GM12865 (cell line): ENCODE measurements at places on chromosomes 5 and 9.

- no peak for DNase-seq
Measured at GRCh38 chr5:67879620-67880510, 335.7 kb upstream of the PIK3R1 start.

DNA sequence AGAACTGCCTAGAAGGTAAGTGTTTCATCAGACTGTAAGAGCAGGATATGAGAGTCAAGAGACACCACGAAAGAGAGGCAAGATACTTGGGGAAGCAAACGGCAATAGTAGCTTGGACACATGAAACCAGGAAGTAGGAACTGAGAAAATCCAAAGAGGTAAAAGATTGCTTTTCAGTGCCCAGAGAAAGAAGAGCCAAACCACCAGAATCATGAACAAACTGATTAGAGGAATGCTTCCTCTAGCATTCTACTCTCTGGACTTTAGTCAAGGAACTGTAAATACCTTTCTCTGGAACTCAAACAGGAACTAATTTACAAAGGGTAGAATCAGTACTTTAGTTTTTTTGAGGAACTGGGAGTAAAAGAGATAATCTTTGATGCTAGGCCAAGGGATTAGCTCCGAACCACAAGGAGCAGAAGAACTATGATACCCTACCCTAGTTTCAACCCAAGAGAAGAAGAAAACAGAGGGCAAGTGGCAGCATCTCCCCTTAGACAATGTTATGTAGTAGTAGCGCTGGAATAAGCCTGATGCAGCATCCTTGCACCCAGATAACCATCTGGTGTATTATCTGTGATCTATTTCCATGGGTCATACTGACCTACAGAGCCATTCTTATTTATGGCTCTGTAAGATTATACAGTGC, 41.3 kb downstream of the EFCAB9 start:
- DNase-seq, result peak; percentile 79

GRCh38 chr9:71052287-71052686, 69.1 kb downstream of the TRPM3 start:
- no peak for DNase-seq

- DNase-seq, result no peak
Measured at GRCh38 chr5:133508331-133508730, 104.0 kb downstream of the FSTL4 start.

- no peak for DNase-seq
Measured at GRCh38 chr5:26569241-26569928, 469.0 kb downstream of the CDH9 start.

GRCh38 chr5:125549322-125549911, 803.0 kb upstream of the ZNF608 start:
- no peak for DNase-seq

GRCh38 chr9:137127301-137128157, 11.4 kb upstream of the GRIN1 start:
- DNase-seq, result peak; percentile 74

DNA sequence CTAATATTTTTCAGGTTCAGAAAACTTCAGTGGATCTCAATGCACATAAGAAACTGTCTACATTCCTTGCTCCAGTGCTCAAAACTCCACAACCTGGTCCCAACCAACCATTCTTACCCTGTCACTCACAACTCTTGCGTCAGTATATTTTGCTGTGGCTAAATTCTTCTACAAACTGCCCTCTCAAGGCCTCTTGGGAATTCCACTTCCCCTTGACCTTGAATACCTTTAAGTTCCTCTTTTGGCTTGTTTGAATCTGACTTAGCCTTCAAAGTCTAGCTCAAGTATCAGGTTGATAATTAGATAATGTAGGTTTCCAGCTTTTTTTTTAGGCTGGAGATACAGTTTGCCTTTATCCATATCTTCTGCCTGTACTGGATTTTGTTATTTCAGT, 128.3 kb downstream of the SLF1 start:
- peak; percentile 75 for DNase-seq

DNA sequence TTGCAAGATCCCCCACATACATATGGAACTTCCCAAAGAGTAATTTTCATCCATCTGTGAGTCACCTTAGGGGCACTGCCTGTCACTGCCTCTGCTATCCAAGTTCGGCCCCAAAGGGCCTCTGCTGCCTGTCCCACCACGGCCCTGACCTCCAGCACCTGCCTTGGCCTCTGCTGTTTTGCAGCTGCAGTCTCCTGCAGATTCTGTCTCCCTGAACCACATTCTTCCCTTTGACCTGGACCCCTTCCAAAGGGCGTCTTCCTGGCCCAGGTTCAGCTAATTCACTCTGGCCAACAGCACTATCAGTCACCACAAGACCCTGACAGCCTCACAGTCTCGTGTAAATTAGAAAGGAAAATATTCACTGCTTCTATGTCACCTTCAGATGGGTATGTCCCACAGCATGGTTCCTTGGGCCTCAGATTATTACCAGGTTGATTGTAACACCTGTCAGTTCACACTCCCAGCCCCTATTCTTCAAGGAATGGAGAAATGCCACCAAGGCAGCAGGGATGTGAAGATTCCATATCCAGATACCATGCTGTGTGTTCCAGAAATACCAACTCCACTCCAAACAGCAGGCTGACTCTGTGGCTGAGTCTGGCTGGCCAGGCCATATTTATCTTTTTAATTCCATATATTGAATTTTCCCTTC, 479.3 kb downstream of the ARHGEF28 start:
- DNase-seq, result no peak

GRCh38 chr9:13665418-13666066, 386.1 kb upstream of the MPDZ start:
- DNase-seq, result peak; percentile 6
